ENCODE measurements at places on chromosomes 6 and 20. TPM values are rescaled to one million over a fixed set of nuclear protein-coding genes. Genes with fewer than 3 reads are reported as not detected.

Gene NRSN2
- 26.4 TPM for total RNA-seq

Gene KCNK5
- 0.78 TPM for total RNA-seq

DNA sequence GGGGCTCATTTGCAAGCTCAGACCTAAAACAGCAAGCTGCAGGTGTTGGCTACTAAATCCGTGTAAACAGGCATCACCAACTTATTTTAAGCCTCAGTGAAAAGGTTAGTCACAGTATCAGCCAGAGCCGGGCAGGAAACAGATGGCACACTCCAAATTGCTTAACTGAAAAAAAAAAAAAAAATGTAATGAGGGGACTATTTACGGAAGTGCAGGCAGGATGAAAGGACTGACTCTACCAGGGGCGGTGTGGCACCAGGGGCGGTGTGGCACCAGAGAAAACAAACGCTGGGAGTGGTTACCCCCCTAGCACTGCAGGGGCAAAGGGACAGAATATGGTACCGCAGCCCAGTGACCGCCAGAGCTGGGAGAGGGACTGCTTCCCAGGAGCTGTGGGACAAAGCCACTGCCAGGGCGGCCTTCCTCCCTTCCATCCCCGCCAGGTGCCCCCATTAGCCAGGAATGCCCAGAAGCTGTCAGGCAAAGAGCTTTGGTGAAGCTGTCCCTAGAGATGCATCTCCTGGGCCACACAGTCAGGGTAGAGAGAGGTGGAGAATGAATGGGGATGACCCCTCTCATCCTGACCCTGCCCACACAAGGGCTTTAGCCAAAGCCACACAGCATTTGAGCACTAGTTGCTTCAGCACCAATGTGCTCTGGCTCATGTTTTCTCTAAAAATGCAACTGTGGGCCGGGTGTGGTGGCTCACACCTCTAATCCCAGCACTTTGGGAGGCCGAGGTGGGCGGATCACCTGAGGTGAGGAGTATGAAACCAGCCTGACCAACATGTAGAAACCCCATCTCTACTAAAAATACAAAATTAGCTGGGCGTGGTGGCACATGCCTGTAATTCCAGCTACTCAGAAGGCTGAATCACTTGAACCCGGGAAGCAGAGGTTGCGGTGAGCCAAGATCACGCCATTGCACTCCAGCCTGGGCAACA, 39.6 kb upstream of the GFOD1 start:
- DNase-seq: no peak

Gene ALDH8A1
- not detected for total RNA-seq

DNA sequence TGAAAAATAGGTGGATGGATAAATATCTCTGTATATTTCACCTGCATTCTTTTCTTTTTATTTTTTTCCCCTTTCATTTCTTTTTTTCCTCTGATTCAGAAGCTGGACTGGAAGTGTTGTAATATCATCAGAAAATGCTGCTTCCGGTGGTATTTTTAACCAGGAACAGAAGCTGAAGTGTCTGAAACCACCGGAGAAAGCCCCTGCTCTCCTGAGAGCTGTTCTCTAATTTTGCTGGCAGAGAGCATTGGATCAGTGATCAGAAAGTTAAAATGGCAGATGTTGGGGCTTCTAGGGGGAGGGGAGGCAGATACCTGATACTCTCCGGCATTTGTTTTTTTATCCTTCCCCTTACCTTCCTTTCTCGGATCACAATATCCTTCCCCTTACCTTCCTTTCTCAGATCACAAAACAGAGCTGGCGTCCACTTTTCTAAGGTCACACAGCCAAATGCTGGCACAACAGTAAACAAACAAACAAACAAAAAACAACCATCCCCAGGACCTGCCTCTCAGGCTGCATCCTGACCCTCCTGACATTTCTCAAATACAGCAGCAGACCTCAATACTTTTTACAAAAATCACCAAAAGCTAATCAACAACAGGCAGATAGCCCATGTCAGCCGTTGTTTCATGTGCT, 143.2 kb upstream of the ZNF217 start:
- DNase-seq: no peak

Gene NFATC2
- total RNA-seq: 1.1 TPM

DNA sequence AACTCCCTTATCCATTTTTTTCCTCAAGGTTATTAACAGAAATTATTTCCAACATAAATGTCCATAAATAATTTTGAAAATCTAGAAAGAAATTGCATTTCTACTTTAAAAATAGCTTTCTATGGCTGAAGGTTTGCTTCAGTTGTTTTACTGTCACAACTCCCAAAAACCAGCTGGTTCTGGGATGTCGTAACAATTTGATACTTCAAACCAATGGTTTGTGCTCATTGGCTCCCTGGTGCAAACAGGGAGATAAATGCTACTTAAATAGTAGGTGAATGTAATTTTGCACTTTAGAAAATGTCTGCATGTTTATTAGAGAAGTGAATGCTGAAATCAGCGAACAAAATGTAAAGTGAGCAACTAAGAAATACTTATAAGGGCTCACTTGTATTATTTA, 31.1 kb downstream of the LAMA2 start:
- DNase-seq: no peak

- DNase-seq: peak; percentile 56
These were observed 149.1 kb downstream of the MTHFD1L start for GRCh38 chr6:151014404-151015100.

GRCh38 chr6:128478230-128479047, 42.0 kb downstream of the PTPRK start:
- DNase-seq: no peak

Gene ALDH5A1
- total RNA-seq: 4.6 TPM

DNA sequence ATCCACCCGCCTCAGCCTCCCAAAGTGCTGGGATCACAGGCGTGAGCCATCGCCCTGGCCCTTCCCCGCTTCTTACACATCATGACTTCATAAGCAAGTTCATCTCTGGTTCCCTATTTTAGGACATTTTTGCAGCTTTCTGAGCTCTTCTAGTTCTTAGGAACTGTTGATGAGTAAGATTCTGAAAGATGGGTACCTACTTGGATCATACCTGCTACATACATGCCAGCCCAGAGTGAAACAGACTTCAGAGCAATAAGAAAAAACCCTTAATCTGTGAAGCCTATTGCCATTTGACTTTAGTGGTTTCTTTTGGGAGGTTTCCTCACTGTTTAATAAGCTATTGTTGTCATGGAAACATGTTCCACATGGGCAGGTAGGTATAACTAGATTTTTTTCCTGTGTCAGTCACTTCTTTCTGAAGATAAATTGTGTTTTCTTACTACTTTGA, 27.9 kb upstream of the TMEM217 start:
- DNase-seq: no peak
